Esophagus mucosa (tissue), 1 donor: ENCODE measurements at places on chromosomes 6 and 20. TPM values are rescaled to one million over a fixed set of nuclear protein-coding genes. Genes with fewer than 3 reads are reported as not detected.

GRCh38 chr6:152701081-152701862 is 3.6 kb downstream of the MYCT1 start:
- no peak for ATAC-seq

- ATAC-seq, result no peak
Measured at GRCh38 chr6:47323321-47323720, 13.6 kb upstream of the TNFRSF21 start.

- ATAC-seq, result no peak
Measured at GRCh38 chr20:39946053-39946810, 742.8 kb downstream of the MAFB start.

GRCh38 chr6:134482593-134483270 is 164.8 kb upstream of the SGK1 start:
- ATAC-seq, result peak; percentile 48

GRCh38 chr6:139016337-139017213 is 12.0 kb upstream of the ABRACL start:
- no peak for ATAC-seq

GRCh38 chr6:42197555-42198362 is 3.0 kb upstream of the GUCA1B start:
- ATAC-seq, result peak; percentile 14

GRCh38 chr20:23125159-23125558 is 39.0 kb upstream of the CD93 start:
- ATAC-seq, result no peak

GRCh38 chr6:142726616-142727015 is 218.4 kb downstream of the HIVEP2 start:
- ATAC-seq, result no peak

DNA sequence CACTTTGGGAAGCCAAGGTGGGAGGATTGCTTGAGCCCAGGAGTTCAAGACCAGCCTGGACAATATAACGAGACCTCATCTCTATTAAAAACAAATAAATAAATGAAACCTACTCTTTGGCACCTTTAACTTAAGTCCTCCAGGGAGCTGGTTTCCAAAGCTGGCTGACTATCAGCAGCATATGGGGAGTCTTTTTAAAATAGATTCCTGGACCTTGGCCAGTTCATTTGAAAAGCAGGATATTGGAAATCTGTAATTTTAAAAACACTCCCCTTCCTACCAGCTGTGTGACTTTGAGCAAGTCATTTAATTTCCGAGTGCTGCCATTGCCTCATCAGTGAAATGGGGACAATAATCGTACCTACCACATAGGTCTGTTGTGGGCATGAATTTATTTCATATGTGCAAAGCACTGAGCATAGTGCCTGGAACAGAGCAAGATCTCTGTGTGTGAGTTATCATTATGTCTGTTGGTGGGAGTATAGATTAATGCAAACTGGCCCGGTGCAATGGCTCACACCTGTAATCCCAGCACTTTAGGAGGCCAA is 40.9 kb upstream of the PTPN1 start:
- no peak for ATAC-seq

DNA sequence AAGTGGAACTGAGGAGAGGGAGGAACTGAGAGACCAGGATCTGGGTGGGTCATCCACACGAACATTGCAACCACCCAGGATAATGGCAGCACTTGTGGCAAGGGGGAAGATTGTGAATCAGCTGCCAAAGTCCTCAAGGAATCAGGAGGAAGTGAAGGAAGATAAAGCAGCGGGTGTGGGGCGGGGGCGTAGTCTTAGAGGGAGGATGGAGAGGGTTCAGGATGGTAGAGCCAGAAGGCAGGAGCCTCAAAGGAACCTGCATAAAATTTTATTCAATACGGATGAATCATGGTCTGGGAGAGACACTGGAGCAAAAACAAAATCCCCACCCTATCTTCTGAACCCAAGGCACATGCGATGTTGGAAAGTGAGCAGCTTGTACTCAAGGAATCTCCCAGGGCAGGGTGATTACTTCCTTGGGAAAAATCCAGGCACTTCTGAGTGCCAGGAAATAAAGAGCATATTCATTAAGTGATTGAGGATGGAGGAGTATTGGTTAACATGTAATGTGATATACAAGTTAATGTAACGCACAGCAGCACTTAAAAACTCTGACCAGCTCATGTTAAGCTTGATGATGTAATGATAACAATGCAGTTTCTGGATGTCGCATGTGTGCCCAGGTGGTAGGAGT is 82.0 kb upstream of the B3GAT2 start:
- no peak for ATAC-seq

DNA sequence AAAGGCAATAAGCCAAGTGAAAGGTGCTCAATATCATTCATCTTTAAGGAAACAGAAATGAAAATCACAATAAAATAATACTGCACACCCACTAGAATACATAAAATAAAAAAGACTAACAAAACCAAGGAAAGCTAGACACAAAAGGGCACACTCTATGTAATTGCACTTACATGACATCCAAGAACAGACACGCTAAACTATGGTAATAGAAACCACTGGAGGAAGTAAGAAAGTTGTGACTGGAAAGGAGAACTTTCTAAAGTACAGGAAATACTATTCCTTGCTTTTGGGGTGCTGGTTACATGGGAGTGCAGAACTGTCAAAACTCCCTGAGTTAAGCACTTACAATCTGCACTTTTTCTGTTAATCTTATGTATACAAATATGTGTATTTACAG is 253.7 kb upstream of the RUNX2 start:
- no peak for ATAC-seq

DNA sequence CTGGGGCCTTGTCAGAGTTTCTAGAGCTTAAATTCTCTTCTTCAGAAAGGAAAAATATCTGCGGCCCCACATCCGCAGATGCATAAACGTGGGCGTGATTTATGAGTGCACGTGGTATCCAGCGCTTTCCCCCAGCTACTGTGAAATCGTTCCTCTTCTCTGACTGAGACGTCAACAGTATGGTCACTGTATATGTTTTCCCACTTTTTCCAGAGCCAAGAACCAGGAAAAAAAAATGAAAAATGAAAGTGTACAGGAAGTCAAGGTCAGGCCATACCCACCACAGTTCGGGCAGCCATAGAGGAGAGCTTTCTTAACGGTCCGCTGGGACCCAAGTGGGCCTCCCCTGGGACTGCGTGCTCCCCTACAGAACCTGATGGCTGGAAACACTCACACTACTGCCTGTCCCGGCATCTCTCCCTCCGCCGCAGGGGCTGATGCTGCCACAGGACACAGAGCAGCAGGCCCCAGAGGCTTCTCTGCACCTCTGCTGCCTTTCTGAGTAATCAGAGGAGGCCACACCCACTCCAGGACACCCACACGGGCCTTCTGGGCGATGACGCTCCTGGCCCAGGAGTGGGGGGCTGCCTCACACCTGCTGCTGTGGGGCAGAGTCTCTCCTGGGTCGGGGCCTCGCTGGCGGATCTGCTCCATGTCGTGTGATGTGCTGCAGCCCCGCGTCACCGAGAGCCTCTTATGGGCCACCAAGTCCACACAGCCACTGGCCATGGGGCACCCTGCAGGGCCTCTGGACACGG is 16.4 kb upstream of the STX16 start:
- ATAC-seq, result no peak

- ATAC-seq, result no peak
Measured at GRCh38 chr6:15522856-15523529, 139.8 kb downstream of the DTNBP1 start.

DNA sequence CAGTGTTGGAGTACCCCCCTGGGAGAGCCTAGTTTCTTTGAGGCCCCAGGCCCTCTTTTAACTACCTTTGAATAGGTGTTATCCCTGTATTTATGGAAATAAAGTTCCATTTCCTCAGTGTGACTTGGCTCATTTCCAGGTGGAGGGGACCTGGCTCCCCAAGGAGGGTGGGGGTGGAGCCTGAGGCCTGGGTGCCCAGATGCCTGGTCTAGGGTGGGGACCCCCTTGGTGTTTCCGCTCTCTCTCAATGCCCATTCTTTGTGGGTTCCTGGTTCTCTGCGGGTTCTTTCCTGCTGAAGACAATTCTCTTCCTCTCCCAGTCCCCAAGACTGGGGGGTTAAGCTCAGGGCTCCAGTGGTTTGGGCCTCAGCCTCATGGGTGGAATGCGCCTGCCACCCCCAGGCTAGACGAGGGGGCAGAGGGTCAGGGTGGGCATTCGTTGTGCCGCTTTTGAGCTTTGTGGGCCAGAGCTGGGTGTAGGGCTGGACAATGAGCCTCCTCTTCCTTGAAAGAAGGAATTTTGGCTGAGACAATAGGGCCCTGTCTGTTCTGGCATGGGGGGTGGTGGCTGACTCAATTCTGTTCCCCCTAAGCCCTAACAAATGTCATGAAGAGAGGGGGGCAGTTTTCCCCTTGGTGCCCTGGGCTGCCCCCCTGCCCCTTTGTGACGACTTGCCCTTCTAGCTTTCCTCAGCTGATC is 686 bp upstream of the EGFL8 start:
- peak; percentile 3 for ATAC-seq

GRCh38 chr20:3661060-3661813 is 2.0 kb downstream of the GFRA4 start:
- no peak for ATAC-seq

APOM gene
- total RNA-seq, result 1.6 TPM

OR2H2 gene
- total RNA-seq, result not detected

ZSCAN26 gene
- 3.5 TPM for total RNA-seq

COL19A1 gene
- 0.04 TPM for total RNA-seq

SYCP2 gene
- 0.60 TPM for total RNA-seq

NINL gene
- 4.8 TPM for total RNA-seq
